Vagina (tissue), 2 donors: ENCODE measurements at places on chromosomes 5 and 9.
A peak's percentile ranks its signal among the peaks of the same experiment; 100 is the strongest.

DNA sequence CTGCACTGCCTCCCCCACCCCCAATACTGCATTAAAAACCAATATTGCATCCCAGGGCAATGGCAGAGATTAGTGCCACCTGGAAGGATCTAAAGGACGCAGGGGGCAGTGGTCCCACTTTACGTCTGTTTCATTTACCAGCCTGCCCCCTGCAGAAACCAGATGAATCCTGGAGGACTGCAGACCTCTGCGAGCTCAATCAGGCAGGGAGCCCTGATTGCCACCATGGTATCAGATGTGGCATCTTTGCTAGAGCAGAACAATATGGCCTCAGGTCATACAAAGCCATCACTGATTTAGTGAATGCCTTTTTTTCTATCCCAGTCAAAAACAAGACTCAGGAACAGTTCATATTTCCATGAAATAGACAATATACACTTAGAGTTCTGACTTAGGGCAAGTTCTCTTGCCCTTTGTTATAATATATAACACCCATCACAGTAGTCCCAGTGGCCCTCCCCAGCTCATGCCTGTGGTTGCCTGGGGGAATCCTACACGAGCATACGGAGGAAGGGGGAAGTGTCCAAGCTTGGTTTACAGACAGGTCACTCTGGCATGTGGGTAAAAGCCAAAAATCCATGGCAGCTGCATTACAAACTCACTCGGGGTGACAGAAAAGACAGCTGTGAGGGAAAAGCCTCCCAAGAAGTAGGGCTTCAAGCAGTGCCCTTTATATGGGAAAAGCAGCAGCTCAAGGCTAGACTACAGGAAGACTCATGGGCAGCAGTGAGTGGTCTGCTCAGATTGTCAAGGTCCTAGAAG is 85.1 kb downstream of the MED27 start:
- DNase-seq: no peak

DNA sequence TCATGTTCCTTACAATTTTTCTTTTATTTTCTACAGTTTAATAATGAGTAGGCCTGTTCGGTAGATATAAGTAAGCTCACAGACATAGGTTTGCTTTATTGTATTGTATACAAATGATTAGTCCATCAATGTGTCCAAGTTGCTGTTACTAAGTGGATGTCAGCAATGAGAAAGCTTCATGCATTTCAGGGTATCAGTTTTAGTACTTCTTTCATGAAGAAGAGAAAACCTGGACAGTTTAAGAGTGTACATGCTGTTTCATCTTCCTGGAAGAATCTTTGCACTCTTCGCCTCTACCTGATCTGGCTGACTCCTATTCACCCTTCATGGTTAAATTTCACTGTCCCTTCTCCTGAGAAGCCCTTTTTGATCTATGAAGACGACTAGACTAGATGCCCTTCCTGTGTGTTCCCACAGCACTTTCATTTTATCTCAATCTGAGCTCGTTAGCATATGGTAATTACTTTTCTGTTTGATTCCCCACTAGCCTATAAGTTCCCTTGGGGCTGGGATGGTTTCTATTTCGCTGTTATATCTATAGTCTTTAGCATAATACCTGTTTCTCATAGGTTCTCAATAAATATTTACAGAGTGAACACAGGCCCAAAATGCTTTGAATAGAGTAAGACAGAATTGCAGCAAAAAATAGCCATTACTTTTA is 70.7 kb downstream of the CETN3 start:
- DNase-seq: no peak

GRCh38 chr5:86617756-86618576 is at the start of gene COX7C:
COX7C (plus strand) TSS chr5:86617941; CDS start chr5:86618056, 115 bp downstream.
- no peak for DNase-seq

- DNase-seq: peak; percentile 97
These were observed 1.9 kb downstream of the JADE2 start for GRCh38 chr5:134527156-134527960.

DNA sequence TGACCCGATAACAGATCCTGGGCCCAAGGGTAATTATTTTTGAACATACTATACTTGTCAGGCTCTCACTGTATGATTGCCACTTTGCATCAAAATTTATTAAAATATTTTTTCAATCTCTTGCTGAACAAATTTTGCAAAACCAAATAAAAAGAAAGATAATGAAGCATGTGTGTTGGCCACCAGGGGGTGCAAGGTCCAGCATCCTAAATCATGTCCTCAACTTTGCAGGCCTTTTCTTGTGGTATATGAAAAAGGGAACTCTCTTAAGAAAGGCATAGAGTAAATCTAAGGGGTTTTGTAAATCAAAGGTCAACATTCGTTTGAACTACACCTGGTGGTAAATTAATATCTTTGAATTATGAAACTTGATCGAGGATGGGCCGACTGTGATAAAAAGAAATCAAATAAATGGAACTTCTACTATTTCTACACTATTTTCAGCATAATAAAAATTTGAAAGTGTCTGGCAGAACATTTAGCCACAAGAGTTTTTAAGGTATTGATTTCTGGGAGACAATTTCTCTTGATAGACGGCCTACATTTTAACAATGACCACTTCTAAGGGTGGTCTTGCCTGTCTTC is 676.5 kb downstream of the DMRTA1 start:
- no peak for DNase-seq

GRCh38 chr5:36070687-36071571 is 4.2 kb upstream of the UGT3A2 start:
- DNase-seq: no peak

DNA sequence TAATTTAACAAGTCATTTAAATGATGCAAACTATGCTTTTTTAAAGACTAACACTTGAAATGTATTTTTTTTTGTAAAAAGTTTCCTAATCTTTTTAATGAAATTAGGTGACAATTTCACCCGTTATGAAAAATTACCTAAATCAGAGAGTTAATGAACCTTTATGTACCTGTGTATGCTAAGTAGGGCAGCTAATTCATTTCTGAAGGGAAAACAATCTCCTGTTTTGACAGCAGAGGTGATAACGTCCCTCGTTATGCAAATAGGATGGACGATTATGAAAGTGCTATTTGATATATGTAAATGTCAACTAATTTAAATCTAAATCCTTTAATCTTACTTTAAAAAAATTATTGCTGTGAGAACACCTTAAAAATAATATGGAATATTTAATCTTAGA is 58.8 kb downstream of the MEF2C start:
- DNase-seq: no peak

DNA sequence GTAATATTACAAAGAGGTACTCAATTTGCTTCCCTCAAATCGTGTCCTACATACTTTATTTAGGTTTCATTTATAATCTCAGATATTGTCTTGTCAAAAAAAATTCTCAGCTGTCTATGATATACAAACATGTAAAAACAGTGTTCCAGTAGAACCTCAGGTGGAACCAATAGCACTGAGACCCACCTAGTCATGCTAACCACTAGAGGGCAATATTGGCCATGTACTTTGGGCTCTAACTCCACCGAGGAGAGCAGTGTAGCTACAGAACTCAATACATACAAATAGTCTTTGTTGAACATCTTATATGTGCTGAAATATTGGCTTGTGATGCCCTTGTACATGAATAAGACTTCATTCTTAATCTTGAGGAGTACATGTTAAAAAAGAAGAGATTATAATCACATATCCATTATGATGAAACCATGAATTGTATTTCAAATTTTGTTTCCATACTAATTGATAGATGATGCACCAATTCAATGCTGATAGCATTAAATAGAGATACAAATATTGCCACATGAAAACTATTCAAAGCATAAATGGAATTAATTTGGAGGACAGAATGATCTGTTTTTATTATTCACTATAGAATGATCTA is 71.2 kb upstream of the CNTLN start:
- DNase-seq: no peak

DNA sequence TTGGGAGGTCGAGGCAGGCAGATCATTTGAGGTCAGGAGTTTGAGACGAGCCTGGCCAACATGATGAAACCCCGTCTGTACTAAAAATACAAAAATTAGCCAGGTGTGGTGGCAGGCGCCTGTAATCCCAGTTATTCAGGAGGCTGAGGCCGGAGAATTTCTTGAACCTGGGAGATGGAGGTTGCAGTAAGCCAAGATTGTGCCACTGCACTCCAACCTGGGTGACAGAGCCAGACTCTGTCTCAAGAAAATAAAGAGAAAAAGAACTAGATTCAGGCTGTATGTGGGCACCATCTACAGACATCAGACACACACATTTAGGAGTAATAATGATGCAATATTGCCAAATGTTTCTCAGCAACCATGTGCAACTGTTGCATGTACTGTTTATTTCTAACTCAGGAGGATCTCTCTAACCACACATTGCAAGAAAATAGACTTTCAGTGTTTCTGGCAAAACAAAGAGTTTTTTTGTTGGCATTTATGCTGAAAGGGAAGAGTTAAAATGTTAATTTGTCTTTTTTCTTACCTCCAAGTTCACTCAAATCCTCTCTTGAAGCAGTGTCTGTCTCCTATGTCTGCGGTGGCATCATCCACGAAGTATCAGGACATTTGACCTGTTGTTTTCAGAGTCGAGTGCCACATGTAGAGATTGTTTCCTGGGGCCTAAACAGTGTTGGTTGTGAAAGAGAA is 5.1 kb upstream of the ORM1 start:
- no peak for DNase-seq

DNA sequence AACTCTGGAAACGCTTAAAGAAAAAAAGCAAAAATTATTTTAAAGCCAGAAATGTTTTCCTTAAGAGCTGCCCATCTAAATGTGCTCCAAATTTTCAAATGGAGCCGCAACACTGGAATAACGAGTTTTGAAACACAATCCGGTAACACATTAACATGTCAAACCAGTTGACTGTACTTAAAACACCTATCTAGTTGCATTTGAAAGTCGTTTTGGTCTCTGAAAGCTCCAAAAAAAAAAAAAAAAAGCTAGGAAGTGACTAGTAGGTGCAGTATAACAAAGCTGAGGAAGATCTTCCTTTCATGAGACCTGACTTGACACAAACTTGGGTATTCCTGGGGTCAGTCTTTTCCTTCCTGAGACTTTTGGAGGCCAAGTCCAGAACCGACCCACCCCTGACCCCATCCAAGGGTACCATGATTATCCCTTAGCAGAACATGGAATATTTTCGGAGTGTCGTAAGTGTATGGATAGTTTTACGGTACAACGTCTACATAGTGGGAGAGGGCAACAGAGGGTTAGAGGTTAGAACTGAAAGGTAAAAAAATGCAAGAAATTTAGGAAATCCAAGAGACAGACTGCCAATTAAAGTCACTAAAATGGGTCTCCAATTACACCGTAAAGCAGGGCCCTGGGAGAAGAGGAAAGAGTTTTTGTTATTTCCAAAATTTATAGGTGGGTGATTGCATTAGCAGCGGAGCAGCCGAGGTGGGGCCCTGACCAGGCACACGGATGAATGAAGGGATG is 812 bp downstream of the CETN3 start:
- no peak for DNase-seq

DNA sequence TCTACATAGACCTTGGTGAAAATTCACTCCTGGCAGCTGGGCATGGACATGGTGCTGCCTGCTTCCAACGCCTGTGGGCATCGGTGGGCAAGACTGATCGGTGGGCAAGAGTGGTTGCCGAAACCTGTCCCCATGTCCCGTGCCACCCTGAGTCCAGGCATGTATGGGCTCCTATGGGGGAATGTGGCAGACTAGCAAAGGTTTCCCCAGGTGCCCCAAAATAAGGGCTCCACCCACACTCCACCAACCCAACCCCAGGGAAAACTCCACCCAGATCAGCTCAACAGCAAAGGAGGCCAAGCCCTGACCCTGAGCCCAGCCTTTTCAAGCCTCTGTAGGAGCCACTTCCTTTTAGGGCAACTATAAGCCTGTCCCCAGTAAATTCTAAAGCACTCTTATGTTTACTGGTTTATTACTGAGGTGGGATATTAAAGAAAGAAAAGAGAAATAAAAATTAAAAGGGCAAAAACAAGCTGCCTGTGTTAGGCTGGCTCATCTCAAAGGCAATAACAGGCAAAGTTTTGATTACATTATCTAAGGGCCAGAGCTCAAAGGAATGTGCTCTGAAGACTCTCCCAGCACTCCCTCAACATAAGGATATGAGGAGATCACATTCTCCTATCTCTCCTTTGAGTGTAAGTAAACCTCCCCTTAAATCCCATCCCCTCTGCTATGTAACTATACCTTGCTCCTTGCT is 8.9 kb upstream of the SPATA31E1 start:
- peak; percentile 77 for DNase-seq

GRCh38 chr9:5578698-5579085 is 50.2 kb upstream of the RIC1 start:
- DNase-seq: no peak

- no peak for DNase-seq
These were observed 36.3 kb downstream of the GDA start for GRCh38 chr9:72185561-72185960.

GRCh38 chr9:26264709-26265601 is 586.7 kb upstream of the TUSC1 start:
- DNase-seq: no peak

- peak; percentile 69 for DNase-seq
These were observed 11.5 kb upstream of the S1PR3 start for GRCh38 chr9:88979791-88980190.

DNA sequence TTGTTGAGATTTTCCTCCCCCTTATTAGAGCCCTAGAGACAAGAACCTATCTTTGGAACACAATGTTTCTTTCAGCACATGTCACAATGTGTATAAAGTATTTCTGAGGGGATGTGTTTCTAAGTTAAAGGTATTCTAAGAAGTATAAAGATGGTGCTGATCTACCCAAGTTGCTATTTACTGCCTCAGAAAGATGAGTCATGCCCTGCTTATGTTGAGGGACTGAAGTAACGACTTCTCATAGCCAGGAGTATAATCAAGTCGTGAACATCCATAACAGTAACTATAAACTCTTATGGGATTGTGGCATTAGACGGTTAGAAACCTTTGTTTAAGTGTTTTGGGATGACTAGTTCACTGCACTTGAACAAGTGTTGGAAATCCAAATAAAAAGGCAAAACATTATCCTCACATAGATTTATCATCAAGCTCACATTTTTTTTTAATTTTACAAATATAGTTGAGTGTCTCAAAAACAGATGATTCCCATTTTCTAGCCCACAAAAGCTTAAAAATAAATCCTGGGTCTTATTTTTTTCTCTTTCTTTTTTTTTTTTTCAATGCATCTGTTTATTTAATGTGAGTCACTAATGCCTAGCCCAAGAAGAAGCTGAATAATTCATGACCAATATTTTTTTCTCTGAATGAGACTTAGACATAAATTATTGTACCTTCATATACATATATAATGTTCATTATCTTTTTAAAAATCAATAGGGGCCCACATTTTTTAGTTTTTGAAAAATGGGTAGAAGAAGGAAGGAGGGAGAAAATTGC is 12.2 kb upstream of the TMEM252 start:
- no peak for DNase-seq

DNA sequence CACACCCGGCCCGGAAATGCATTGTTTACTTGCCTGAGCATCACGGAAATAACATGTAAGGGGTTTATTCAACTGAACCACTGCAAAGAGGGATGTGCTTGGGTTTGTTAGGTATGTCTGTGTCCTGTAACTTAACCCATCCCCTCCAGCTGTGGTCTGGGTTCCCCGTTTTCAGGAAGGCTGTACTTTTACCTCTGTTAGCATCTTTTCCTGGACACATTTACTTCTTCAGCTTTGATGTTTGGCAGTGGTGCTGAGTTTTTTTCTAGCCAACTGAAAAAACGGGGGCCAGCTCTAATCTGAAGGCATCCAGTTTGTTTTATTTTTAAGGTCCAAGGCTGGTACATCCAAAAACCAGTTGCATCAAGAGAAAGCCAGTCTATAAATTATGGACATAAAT is 561.8 kb downstream of the BNC2 start:
- no peak for DNase-seq
